ENCODE measurements at places on chromosomes 1 and 21.

DNA sequence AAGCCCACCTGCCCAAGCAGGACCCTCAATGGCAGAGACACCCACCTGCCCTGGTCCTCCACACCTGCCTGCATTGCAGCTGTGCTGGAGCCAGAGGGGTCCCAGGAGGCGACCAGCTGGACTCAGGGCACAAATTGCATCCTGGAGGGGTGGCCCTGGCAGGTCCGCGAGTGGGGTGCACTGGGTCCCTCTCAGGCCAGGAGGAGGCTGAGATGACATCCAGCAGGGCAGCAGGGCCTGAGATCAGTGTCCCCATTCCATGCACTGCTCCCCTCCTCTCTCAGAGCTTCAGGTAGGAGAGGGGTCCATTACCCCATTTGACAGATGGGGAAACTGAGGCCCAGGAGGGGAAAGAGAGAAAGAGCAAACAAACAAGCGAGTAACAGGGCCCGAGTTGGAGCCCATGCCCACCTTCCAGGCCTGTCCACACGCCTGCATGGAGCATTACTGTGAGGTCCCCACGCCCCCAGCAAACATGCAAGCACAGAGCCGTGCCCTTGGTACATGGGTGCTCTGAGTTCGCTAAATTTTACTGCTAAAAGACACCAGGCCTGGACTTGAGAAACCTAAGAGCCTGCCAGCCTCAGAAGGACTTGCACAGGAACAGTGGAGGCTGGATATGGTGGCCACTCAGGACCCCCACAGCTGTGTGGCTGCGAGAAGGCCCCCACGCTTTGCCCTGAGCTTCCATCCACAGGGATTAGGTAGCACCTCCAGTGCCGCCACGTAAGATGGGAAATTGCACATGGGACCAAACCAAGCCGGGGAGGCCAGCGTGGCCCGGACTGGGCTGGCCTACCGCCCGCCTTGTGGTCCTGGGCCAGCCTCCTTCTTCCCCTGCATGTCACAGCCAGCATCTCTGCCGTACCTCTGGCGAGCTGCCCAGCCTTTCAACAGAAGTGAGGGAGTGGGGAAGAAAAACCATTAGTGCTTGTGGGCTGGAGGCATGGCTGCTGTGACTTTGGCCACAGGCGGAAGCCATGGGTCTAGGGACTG lies 7.4 kb downstream of the WNT3A start:
- DNase-seq: peak; percentile 1

GRCh38 chr1:24236789-24237371 lies 49.8 kb upstream of the IFNLR1 start:
- no peak for DNase-seq

- DNase-seq: peak; percentile 25
Observed at GRCh38 chr1:209756615-209757445, 977 bp downstream of the TRAF3IP3 start.

DNA sequence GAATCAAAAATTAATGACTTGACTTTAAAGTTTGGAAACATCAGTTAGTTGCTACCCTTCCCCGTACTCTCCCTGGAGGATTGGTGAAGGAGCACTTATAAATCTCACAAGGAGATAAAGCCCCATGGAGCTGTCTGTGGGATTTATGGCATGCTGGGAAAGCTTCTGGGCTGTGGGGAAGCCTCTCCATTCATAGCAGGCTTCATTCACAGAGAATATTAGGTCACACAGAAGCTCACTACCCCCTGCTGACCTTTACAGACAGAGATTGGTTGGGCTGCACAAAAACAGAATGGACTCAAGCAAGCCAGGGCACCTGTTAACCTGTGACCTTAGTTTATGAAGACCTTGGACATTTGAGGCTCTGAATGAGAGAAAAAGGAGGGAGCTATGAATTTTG lies 32.1 kb downstream of the RGL1 start:
- DNase-seq: no peak

DNA sequence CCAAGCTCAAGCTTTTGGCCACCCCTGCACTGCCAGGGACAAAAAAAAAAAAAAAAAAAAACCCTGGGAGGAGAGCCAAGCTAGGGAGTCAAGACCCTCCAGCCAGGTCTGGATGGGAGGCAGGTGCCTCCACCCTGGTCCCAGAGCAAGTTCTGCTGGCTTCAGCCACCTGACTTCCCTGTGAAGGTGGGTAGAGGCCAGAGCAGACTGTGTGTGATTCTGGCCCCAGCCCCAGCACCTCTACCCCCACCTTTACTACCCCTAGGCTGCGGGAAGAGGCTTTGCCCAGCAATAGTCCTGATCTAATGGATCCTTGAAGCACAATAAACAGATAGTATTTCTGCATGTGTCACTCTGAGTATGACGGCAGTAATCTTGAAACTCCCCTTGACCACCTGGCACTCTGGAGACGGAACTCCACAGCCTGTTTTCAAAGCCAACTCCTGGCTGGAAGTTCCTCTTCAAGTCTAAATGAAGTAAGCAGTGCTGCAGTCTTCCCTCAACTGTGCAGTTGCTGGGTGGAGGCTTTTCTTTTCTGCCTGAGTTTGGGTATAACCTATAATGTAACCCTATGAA lies 9.8 kb downstream of the PDZK1IP1 start:
- DNase-seq: no peak

- DNase-seq: peak; percentile 16
Observed at GRCh38 chr1:25704267-25704691, 87.7 kb downstream of the MAN1C1 start.

- no peak for DNase-seq
Observed at GRCh38 chr1:202462342-202463076, 114.0 kb downstream of the PPP1R12B start.

- DNase-seq: peak; percentile 17
Observed at GRCh38 chr1:202860744-202861419, 28.1 kb downstream of the RABIF start.

DNA sequence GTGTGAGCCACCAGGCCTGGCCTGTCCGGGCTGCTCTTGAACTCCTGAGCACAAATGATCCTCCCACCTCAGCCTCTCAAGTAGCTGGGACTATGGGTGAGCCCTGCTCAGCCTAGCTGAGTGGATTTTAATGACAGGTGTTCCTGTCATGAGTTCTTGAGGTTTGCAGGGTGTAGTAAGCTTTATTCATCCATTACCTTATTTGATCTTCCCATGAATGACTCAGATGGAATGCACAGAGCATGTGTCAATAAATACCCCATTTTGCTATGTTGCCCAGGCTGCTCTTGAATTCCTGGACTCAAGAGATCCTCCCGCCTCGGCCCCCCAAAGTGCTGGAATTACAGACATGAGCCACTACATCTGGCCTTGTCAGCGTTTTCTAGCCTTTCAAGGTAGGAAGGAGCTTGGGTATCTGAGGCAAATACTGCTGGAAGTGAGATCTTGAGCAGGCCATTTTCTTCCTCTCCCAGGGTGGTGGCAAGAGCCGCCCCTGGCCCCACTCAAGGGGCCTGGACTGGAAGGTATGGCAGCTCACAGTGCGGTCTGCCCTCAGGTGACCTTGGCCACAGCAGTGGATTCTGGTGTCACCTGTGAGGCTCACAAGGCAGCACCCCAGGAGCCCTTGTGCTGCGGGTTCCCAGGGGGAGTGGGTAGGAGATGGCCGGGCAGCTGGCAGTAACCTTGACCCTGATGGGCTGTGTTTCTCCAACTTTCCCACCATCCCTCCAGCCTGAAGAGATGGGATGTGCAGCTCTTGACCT lies 20.0 kb downstream of the PIK3CD start:
- no peak for DNase-seq

- DNase-seq: no peak
Observed at GRCh38 chr1:30324251-30325084, 398.9 kb downstream of the MATN1 start.

DNA sequence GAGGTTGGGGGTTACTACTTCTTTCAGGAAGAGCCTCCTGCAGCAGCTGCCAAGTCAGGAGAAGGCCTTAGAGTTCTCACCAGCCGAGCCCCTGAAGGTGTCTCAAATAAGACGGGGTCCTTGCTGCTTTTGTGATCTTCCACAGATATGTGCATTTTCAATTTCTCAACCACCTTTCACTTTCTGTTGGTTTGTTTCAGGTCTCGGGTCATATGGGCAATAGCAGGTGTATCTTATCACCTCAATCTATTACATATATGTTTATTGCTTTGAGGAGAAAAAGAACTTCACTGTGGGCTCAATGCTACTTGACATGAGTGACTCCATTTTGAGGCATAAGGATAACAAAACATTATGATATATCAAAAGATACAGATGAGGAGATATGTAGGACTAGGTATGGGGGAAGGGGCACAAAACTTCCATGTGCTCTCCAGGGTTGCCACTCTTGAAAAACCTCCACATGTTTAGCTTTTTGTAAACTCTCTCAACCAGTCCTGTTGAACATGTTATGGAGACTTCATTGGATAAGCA lies 1171.4 kb upstream of the ADGRL2 start:
- DNase-seq: no peak

DNA sequence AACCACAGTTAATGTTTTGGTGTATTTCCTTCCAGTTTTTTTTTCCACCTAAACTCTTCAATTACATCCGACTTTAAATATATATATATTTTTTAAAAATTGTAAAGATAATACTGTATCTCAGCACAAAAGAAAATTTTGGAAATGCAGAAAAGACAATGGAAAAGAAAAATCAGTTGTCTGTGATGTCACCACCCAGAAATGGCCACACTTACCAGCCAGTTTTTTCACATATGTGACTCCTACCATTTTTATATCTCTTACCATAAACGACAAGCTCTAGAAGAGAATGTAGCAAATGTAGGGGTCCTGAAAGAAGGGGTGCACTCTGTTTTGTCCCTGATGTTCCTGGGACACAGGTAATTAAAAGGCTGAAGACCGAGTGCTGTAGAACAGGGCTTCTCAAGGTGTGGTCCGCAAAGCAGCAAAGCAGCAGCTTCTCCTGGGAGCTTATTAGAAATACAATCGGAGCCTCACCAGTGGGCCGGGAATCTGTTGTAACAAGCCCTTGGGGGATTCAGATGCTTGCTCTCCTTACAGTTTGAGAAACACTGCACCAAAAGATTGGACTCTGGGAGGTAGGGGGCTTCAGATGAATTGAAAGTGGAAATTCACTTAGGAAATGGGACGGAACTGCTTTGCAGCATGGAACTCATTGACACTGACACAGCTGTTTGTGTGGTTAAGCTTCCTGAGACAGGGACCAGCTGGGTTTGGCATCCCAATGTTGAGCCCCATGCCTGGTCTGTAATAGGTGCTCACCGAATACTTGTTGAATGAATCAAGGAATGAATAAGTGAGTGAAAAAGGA lies 44.1 kb downstream of the ALPL start:
- DNase-seq: no peak

GRCh38 chr1:48674641-48675040 lies 102.0 kb downstream of the BEND5 start:
- DNase-seq: no peak

DNA sequence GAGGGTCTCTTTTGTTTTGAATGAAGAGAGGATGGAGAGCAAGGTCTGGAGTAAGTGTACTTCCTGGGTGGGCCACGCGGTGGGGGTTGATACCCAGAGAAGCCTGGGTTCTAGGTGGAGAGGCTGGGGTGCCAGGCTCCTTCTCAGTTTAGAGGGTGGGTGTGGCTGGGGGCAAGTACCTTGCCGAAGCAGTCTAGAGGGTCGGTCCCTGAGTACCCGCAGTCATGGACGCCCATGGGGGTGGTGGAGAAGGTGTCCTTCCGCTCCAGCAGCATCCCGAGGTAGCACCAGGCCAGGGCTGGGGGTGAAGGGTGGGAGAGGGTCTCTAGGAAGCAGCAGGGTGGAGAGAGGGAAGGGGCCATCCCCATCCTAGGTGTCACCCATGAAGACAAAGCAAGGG lies 14.3 kb downstream of the TTC22 start:
- no peak for DNase-seq

- DNase-seq: peak; percentile 45
Observed at GRCh38 chr1:205504311-205505075, at the start of gene CDK18. Gene CDK18 (plus strand): TSS chr1:205504669. CDS start chr1:205523168, 18,499 bp downstream.

DNA sequence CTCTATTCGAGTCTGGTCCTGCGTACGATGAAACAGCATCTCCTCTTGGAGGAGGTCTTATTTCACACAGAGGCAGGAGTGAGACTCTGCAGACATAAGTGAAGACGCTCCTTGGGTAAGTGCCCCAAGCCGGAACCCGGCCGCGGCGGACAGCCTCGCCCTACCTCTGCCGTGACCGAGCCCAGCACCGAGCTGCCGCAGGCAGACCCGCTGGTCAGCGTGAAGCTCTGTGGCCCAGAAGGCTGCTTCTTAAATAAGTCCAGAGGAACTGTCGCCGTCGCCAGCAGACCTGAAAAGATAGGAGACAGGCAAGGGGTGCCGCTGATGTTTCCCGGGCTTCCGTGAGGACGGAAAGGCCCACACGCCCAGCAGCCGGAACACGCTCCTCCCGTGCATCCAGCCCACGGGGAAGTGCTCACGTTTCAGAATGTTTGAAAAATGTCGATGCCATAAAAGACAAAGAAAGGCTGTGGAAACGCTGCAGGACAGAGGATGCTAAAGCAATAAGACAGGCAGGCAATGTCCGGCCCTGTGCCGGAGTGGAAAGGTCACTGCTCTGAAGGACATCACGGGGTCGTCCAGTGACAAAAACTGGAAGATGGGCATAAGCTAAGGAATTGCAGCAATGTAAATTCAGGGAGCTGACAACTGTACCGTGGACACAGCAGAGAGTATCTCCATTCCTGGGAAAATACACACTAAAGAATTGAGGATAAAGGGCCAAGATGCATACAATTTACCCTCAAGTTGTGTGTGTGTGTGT lies 28.5 kb upstream of the PRDM15 start:
- DNase-seq: no peak

DNA sequence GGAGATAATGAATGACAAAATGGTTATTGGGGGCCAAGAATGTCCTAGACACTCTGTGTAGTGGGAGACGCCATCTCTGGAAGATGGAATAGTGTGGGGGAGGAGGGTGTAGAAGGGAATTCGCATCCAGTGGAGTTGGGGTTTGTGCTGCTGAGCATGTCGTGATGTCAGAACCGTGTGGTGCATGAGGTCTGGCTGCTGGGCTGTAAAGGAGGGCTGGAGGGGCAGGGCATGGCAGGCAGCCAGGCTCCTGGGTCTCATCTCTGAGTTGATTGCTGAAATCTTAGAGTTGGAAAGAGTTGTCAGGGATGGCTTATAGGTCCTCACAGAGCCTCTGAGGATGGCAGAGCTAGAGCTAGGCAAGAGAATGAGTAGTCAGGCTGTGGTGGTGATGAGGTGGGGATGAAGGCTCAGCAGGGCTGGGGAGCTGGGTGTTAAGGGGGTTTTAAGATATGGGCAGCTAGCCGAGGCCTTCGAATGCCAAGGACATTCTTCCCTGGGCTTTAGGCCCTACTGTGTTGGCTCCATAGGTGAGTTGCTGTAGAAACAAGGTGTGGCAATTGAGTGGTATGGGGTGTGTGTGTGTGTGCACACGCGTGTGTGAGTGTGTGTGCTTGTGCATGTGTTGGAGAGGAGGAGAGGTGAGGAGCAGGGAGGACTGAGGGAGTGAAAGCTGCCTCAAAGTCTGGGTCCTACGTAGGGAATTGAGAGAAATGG lies 1.9 kb downstream of the PPFIA4 start:
- no peak for DNase-seq
